ACHN (cell line): ENCODE measurements at places on chromosomes 2 and 18.
A peak's percentile ranks its signal among the peaks of the same experiment; 100 is the strongest.

DNA sequence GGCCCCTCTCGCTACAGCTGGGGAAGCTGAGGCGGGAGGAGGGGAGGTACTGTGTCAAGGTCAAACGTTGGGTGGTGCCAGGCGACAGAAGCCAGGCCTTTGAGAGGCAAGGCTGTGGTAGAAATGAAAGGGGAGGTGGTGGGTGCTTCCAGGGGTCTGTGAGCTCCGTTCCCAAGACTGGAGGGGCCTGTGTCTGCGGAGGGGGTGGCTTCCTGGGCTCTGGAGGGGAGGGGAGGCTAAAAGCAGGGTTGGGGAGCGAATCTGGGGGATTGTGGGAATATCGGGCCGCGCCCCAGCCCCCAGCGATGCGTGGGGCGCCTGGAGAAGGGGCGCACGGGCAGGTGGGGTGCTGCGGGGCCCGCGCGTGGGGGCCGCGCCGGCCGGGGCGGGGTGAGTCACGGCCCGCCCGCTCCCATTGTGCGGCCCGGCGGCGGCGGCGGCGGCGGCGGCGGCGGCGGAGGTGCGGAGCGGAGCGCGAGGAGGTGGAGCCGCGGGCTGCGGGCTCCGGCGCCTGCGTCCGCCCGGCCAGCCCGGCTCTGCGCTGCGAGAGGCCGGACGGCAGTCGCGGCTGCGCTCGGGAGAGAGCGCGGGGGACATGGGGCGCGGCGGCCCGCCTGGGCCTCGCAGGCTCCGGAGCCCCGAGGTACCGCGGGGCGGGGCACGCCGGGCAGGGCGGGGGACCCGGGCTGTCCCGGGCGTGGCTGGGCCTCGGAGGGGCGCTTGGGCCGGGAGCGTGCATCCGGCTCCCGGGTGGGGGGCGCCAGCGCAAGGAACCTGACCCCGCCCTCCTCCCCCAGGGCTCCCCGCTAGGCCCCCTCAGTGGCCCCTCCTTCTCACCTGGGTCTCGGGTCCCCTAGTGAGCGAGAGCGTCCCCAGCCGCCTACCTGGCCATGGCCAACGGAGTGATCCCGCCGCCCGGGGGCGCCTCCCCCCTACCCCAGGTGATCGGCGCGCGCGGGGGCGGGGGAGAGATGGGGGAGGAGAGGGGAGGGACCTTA, at the start of gene SLC4A3:
SLC4A3 (plus strand) TSS at position 528 of the 998 bp plus-strand sequence; CDS start at position 891, 363 bp downstream.
- DNase-seq: peak; percentile 54

- no peak for DNase-seq
These were observed 7.6 kb downstream of the GPATCH11 start for GRCh38 chr2:37091873-37092272.

GRCh38 chr2:43115881-43116280, 110.5 kb downstream of the ZFP36L2 start:
- DNase-seq: no peak

DNA sequence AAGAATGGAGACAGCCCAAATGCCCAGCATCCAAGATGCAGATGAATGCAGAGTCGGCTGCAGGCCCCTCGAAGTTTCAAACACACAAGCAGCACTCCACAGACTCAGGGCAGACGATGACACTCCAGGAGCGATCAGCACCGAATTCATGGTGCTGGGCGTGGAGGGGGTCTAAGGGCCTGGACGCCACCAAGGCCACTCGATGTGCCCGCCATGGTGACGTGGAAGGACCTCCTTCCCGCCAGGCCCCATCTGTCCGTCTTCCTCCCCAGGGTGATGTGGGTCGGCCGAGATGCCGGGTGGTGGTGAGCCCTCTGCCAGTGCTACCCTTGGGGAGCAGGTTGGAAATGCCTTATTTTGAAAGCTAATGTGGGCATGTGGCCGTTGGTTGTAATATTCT, 9.4 kb downstream of the KIF1A start:
- no peak for DNase-seq

- DNase-seq: no peak
These were observed 181.1 kb upstream of the NABP1 start for GRCh38 chr2:191496838-191497237.
